NCI-H1048 (cell line): ENCODE measurements at places on chromosomes 11 and 22.

DNA sequence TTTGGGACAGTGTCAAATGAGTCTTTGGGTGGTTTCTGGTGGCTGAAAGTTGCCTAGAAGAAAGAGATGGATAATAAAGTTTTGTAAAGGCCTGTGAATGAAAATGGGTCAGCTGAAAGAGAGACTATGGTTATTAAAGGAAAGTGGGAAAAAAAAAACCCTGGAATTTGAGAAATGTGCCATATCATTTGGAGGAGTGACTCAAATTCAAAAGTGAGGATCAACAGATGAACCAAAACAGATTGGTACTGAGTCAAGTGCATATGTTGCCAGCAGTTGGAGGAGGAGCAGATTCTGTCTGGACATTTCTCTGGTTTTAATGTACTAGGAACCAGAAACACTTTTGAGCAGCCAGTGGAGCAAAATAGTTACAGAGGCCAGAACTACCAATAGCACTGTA lies 339.8 kb downstream of the KCNA4 start:
- DNase-seq, result no peak

DNA sequence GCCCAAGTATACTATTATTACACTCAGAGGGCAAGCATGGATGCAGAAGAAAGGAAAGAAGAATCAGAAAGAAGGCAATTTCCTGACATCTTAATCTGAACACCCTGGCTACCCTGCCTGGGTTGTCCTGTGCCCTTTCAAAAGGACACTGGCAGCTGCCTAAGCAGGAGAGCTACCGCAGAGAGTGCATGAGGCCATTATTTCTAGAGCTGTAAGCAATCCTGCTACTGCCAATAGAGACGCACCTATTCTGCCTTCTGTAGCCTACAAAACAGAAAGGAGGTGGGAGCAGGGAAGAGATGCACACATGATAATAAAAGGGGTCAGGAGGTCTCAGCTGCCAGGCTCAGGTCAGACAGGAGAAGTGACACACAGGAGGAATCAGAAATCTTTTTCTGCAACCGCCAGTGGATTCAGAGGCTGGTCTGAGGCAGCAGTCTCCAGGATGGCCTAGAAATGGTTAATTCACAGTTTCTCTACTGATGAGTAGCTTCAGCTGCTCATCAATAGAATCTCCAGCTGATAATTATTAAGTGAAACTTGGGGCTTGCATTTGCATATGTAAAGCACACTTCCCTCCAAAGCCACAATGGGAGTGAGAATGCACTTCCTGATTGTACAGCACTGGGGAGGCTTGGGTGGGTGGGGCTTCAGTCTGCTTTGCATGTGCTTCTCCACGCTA lies 253.9 kb downstream of the LARGE1 start:
- peak; percentile 22 for DNase-seq

- DNase-seq, result no peak
Measured at GRCh38 chr11:126415128-126415527, 59.6 kb downstream of the ST3GAL4 start.

DNA sequence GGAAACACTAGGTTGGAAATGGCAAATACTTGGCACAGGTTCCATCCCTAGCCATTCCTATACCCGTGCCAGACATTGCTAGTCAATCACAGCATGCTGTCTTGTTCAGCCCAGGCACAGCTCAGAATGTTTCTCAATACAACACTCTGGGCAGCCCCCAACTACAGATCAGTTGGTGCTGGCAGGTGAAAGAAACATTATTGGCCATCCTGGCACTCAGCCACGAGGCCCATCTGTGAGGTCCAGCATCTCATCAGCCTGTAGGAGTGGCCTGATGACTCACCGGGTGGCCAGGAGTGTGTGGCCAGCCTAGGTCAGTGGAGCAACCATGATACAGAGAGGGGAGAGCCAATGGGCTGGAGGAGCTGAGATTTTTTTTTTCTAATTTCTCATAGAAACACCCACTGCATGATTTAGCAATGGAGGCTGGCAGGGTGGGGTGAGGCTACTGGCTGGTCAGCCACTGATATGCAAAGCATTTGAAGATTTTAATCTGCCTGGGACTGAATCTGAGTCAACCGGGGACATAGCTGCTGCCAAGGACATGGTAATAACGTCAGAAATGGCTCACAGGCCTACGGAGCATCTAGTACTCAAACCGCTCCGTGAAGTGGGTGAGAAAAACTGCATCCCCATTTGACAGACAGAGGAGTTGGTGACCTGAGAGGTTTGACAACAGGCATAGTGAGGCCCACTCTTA lies 5.4 kb downstream of the MYO18B start:
- DNase-seq, result no peak

DNA sequence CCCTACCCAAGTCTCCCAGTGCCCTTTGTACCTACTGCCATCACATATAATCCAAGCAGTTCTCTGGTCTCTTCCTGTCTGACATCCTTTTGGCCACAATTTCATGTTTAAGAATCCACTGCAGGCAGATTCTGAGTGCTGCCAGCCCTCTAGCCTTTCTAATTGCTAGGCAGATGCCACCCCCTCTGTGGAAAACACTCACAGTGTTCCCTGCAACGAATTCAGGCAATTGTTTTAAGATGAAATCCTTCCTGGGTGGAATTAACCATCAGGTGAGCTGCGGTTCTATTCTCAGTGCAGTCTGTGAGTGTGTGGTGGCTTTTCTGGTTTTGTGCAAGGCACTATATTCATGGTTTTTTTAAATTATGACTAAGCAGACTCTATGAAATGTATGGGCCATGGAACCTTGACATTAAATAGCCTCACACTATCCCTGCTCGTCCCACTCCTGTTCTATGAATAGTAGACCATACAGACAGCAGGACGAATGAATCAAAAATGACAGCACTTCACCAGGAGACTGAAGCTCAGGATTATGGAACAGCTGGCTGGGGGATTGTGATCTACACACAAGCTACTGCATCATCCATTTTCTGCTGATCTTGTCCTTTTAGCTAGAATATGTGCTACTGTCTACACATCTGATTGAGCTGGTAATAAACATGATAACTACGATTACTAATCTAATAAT lies 29.8 kb upstream of the BMAL1 start:
- DNase-seq, result no peak

DNA sequence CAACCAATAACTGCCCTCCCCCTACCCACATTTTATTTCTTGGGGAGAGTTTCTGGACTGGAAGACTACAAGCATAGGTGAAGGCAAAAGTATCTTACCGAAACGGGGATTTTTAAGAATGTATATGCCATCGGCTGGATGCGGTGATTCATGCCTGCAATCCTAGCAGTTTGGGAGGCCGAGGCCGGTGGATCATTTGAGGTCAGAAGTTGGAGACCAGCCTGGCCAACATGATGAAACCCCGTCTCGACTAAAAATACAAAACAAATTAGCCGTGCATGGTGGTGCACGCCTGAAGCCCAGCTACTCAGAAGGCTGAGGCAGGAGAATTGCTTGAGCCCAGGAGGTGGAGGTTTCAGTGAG lies 20.8 kb upstream of the SLN start:
- no peak for DNase-seq

DNA sequence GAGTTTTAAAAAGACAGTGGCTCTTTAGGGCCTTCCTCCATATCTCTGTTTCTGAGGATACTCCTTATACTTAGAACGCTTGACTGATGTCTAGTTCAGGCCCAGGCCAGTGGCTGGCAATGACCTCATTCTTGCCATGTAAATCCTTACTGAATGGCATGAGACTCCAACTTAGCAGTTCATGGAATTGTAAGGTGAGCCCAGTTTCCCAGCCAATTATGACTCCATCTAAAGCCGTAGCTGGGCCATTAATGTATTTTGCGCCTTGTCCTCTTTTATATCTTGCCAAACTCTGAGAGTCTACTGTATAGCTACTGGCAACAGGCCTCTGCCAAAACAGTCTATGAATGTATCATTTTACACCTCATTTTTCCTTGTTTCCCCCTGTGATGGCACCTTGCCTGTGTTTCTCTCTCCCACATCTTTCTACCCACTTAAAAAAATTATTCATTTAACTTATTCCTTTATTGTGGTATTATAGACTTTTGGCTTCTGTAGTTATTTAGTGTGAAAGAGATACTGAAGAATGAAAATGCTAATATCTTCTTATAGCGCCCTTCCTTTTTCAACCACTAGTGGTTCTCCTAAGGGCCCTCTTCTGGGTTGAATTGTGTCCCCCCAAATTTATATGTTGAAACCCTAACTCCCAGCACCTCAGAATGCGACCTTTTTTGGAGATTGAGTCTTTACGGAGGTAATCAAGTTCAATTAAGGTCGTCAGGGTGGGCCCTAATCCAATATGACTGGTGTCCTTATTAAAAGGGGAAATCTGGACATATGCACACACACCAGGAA lies 67.4 kb downstream of the ZNRF3 start:
- DNase-seq, result no peak

DNA sequence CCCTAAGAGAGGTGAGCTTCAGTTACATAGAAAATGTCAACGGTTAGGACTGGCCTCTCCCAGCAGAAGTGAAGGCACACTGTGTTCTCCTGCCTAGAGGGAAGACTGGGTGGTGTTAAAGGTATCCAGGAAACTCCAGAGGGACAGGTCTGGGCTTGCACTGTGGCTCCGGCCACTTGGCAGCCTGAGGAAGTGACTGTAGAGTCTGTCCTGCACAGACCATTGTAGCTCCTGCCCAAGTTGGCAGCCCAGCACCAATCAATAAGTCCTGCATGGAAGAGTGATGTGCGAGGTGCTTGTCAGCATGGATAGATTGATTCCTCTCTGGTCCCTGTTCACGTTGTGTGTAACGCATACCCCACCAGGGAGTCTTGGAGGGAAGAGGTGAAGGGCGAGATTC lies 284.8 kb downstream of the TENM4 start:
- DNase-seq, result no peak

- no peak for DNase-seq
Measured at GRCh38 chr11:62444236-62444833, 25.5 kb downstream of the SCGB1A1 start.

DNA sequence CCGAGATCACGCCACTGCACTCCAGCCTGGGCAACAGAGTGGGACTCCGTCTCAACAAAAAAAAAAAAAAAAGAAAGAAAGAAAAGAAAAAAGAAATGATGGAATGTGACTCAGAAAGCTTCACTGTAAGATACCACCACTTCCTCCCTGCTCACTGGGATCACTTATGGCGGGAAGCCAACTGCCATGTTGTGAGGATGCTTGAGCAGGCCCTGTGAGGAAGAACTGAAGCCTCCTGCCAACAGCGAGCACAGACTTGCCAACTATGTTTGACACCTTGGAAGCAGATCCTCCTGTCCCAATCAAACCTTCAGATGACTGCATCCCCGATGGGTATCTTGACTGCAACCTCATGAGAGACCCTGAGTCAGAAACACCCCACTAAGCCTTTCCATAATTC lies 8.3 kb downstream of the SEC14L6 start:
- no peak for DNase-seq

DNA sequence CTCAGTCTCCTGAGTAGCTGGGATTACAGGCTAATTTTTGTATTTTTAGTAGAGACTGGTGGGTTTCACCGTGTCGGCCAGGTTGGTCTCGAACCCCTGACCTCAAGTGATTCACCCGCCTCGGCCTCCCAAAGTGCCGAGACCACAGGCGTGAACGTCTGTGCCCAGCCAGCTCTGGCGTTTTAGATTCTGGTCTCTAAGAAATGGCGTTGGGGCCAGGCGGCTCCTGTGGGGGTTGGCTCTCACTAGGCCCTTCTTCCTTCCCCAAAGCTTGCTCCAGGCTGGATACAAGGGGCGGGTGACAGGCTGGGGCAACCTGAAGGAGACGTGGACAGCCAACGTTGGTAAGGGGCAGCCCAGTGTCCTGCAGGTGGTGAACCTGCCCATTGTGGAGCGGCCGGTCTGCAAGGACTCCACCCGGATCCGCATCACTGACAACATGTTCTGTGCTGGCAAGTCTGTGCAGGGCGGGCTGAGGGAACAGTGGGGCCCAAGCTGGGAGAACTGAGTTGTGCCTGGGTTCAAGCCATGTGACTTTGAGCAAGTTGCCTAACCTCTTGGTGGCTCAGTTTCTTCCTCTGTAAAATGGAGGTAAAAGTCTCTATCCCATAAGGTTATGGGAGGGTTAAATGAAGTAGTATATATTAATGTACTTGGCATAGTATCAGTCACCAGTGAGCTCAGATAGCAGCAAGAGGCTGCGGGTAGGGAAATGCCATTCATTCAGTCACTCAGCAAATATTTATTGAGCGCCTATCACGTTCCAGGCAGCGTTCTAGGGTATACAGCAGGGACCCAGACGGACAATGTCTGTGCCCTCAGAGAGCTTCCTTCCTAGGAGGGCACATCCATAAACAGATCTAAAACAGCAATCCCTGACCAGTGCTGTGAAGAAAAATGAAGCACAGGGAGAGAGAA lies 10.4 kb downstream of the F2 start:
- DNase-seq, result no peak

DNA sequence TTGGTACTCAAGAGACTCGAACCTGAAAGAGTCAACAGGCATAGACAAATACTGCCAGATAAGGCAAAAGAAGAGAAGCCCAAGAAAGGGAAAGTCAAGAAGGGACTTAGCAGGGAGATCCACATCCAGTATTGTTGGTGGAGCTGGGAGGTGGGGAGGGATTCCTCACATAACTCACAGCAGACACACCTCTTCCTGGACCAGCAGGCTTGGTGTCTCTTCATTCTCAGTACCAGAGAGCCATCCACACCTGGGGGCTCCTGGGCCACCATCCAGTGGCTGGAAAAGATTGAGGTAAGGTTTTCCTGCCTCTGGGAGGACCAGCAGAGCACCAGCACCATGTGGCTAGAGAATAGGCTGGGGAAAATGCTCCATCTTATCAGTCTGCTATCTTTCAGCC lies 161.6 kb upstream of the SESN3 start:
- no peak for DNase-seq

DNA sequence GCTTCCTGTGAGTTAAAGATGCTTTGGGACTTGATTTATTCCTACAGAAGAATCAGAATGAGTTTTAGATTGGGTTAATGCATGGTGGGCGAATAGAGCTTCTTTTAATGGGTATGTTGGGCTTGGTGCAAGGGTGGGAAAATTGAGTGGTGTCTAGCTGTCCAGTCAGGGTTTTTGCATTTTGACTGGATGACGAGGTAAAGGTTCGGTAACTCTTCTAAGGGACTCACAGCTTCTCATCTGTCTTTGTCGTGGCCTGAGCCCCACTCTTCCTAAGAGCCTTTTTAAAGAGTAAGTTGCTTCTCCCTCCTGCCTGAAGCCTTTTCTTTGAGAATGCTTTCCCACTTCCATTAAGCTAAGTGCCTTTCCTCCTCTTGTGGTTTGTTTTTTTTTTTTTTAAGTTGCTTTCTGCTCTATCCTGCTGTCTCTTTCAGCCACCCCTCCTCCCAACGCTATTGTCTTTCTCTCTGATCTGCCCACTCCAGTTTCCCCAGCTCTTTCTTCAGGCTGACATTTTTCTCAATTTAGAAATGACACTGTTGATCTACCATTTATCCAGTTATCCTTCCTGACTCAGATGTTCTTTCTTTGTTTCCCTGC lies 1.1 kb downstream of the DPF2 start:
- no peak for DNase-seq

DNA sequence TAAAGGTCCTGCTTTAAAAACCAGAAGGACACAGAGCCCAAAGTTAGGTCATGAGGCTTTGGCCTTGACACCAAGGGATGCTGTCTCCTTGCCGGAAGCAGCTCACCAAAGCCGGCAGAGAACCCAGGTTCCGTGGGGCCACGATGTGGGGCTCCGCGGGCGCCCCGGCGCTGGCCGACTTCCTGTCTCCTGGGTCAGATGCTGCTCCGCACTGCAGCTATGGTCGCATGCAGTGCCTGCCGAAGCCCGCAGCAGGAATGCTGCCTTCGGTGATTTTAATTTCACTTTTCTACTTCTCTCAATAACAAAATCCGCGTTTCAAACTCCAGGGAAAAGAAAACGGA lies 454 bp upstream of the OTUB1 start:
- no peak for DNase-seq

GRCh38 chr11:89521792-89522191 lies 30.6 kb upstream of the NOX4 start:
- no peak for DNase-seq

- DNase-seq, result no peak
Measured at GRCh38 chr11:77604281-77604680, 14.5 kb downstream of the AQP11 start.
